Stimulated activated CD8-positive, alpha-beta memory T cell treated with anti-CD3 and anti-CD28 coated beads, Interleukin-2, amount 100 ng/mL, for 1 hour (primary cell): ENCODE measurements at places on chromosomes 11 and 22.

GRCh38 chr11:44065841-44066731 is at the start of gene ACCS:
Gene ACCS (plus strand): TSS chr11:44066270. CDS start chr11:44067628, 1,358 bp downstream.
- DNase-seq: peak; percentile 76

DNA sequence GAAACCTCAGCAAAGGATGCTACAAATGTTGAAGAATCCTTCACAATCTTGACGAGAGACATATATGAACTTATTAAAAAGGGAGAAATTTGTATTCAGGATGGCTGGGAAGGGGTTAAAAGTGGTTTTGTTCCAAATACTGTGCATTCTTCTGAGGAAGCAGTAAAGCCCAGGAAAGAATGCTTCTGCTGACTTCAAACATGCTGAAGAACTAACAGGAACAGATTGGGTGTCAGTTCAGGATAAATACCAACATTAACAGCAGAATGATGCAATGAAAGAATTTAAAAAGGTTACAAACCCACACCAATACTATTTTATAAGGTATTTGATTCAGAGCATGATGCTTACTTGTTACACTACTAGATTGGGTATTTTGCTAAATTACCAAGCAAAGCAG is 33.9 kb downstream of the RAB39A start:
- DNase-seq: no peak

DNA sequence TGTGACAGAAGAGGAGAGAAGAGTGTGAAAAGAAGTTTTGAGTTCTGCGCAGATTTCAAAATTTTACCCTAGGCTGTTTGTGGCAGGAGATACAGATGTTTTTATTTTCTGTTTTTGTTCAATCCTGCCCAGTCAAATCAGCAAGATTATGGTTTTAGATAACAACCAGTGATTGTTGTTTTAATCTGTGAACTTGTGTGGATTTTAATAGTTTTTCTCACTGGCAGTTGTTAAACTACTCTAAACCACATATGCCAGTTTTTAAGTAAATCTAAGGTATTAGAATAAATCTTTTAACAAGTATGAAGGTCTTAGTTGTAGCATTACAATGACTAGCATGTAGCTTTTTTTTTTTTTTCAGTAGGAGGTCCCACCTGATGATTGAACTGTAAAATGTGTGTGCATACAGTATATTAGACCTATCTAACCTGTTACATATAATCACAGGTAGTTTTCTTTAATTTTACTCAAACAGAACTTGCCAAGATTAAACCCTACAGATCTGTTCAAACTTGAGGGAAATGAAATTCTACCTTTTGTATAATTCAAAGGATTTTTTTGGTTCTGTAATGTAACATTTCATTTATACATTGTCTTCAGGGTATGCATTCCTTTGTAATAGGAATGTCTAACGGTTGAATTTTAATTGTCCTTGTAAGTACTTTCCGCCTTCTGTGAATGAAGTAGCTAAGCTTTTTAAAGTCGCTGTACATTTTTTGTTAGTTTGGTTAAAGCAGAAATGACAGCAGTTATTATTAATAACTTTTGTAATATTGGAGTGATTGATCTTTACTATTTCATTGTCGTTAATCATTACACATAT is 13.3 kb downstream of the ATXN10 start:
- DNase-seq: no peak

DNA sequence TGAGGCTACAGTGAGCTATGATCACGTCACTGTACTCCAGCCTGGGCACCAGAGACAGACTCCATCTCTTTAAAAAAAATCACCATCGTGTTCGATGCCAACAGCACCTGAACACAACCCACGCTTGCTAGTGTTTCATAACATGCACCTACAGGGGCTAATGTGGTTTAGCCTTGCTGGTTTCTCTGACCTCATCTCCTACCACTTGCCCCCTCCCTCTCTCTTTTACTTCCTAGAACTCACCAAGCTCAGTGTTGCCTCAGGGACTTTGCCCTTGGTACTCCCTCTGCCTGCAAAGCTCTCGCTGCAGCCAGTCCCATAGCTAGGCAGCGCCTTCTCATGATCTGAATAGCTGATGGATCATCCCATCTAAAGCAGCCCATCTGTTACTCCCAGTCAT is 99.8 kb downstream of the FBXO7 start:
- DNase-seq: no peak
